Skeletal muscle cell (primary cell): ENCODE measurements at places on chromosomes 11 and 22.

DNA sequence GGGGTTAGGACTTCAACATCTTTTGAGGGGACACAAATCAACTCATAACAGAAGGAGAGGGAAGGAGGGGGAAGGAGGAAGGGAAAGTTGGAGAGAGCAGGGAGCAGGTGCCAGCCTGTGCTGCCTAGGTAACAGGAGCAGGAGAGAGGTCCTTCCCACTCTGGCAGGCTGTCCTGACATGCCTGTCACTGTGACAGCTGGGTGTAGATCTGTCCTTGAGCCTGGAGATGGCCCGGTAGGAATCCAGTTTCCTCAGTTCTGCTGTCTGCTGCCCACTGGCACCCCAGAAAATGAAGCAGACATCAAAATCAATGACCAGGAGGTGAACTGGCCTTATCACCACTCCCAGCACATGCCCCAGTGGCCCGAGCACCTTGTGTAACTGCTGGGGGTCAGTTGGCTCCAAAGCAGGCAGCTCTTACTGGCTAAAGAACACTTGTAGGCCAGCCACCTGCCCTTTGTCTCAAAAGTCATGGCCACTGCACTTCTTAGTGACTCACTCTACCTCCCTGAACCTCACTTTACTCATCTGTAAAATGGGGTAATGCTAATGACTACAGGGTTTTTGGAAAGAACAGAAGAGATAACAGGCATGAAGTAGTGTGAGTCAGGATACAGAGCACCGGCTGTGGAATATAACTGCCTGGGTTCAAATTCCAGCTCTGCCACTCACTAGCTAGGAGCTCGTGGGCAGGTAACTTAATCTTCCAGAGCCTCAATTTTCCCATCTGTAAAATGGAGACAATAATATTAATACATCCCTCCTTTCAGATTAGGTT is 8.0 kb upstream of the TSPAN18 start:
- DNase-seq, result no peak

DNA sequence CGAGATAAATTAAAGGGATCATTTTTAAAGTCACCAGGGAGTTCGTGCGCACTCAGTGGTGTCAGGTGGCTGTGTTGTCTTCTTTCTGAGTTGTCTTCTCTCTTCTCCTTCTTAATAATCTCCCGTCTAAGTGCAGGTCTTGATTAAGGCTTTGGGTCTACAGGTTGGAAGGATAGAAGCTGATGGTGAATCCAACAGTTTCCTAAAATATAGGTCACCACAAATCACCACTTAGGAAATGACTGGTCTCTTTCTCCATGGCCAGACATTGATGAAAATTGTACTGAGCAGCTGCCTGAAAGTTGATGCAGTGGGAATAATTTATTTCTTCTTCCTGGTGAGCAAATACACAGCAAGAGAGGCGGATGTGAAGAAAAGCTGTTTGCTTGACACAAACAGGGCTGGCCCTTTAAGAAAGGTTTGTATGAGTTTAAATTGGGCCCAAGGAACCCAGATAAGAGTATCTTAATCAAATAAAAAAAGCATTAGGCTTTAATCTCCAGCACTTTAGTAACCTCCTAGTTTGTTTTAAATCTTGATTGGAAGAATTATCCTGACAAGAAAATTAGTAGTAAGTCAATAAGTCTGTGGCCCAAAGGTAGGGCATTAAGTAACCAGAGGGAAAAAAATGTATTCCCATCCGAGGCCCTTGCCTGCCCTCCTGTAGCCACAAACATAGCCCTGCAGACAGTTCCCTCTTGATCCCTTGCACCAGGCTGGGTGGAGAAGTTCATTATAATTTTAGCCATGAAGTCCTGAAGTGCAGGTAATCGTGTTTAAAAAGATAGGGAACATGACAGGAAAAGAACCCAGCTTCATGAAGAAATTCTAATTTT is 245.8 kb downstream of the KIRREL3 start:
- DNase-seq, result no peak

DNA sequence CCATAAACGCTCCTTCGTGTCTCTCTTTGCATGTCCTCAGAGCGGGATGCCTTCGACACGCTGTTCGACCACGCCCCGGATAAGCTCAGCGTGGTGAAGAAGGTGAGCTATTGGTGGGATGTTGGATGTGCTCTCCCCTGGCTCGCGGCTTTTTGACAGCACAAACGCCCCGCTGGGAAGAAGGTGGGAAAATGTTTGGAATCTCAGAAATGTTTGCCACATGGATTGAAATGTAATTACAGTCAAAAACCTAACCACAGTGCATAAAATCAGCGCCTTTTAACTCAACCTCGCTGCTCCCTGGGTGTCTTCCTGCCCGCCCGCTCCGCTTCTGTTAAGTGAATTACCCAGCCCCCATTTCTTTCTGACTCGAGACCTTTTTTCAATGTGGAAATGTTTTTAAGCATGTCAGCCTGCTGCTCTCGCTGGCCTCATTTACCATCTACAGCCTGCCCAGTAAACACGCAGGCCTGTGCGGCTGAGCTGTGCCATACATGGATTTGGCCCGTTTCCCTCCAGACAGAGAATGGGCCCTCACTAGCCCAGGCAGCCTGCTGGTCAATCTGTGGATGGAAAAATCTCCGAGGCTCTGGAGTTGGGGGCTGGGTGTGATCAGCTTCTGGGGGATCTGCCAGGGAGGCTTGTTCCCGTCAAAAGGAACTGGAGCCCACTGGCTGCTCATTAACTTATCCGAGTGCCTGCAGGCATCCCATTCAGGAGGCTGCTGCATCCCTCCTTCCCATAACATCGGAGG is 32.7 kb upstream of the PARVG start:
- no peak for DNase-seq

GRCh38 chr11:19811380-19811779 is 98.7 kb downstream of the NAV2 start:
- no peak for DNase-seq

- no peak for DNase-seq
These were observed 1.2 kb upstream of the MIOX start for GRCh38 chr22:50485221-50486131.

DNA sequence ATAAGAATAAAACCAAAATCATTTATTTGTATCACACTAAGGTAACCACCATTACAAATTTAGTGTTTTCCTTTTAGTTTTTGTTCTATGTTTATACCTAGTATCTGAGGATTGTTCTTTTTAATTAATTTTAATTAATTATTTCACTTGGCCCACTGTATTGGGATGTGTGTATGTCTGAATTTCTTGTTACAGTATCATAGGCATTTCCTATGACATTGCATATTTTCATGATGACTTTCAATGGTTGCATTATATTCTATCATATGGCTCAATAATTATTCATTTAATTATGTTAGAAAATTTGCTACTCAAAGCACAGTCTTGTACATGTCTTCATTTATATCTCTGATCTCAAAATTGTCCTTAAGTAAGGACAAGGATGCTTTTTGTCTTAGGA is 41.0 kb downstream of the C11orf71 start:
- DNase-seq, result no peak

GRCh38 chr11:75775056-75775455 is 6.5 kb downstream of the DGAT2 start:
- DNase-seq, result no peak

- DNase-seq, result no peak
These were observed 11.2 kb downstream of the EIF4G2 start for GRCh38 chr11:10797531-10797930.

GRCh38 chr22:32329202-32329645 is 28.4 kb upstream of the RFPL3 start:
- DNase-seq, result no peak

DNA sequence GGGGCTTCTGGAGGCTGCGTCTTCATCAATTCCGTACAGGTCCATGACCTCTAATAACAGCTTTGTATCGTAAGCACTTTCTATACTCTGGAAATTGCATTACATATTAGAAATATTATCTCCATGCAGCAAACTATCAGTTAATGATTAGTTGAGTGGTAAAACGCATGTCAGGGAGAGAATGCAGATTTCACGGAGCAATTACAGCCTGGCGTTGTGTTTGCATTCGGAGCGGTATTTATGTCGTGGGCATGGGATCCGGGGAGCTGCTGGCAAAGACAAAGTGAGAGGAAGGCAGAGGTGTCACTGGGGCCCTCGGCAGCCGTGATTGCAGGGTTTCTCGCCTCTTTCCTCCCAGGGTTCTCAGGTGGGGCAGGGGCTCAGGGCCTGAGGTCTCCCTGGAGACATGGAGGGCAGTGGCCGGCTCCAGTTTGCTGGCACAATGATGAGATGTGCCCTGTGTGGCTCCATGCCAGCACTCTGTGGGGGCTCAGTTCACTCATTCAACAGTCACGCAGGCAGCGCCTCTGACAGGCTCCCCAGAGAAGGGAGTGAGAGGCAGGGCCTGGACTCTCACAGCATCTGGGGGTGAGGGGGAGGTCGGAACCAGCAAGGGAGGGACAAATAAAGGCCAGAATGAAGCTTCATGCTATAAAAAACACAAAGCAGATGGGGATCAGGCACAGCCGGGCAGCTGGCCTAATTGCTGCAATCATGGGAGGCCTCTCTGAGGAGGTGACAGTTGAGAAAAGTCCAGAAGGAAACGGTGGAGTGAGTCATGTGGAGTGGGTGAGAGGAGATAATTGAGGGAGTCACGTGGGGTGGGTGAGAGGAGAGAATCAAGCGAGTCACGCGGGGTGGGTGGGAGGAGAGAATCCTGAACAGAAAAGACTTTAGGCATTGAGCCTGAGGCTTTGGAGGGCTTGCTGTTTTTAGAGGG is 1002.7 kb downstream of the BRD1 start:
- no peak for DNase-seq

DNA sequence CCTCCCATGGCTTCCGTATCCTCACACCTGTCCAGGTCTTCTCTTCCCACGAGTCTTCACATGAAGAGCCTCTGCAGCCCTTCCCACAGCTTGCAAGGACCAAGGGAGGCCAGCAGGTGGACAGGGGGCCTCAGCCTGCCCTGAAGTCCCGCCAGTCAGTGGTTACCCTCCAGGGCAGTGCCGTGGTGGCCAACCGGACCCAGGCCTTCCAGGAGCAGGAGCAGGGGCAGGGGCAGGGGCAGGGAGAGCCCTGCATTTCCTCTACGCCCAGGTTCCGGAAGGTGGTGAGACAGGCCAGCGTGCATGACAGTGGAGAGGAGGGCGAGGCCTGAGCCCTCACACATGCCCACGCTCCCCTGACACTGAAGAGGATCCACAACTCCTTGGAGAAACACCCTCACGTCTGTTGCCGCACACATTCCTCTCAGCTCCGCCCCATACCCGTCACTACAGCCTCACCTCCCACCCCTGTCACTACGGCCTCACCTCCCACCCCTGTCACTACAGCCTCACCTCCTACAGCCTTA is 8.3 kb downstream of the SSH3 start:
- no peak for DNase-seq

- no peak for DNase-seq
These were observed 100.8 kb downstream of the FAT3 start for GRCh38 chr11:92325416-92325815.

DNA sequence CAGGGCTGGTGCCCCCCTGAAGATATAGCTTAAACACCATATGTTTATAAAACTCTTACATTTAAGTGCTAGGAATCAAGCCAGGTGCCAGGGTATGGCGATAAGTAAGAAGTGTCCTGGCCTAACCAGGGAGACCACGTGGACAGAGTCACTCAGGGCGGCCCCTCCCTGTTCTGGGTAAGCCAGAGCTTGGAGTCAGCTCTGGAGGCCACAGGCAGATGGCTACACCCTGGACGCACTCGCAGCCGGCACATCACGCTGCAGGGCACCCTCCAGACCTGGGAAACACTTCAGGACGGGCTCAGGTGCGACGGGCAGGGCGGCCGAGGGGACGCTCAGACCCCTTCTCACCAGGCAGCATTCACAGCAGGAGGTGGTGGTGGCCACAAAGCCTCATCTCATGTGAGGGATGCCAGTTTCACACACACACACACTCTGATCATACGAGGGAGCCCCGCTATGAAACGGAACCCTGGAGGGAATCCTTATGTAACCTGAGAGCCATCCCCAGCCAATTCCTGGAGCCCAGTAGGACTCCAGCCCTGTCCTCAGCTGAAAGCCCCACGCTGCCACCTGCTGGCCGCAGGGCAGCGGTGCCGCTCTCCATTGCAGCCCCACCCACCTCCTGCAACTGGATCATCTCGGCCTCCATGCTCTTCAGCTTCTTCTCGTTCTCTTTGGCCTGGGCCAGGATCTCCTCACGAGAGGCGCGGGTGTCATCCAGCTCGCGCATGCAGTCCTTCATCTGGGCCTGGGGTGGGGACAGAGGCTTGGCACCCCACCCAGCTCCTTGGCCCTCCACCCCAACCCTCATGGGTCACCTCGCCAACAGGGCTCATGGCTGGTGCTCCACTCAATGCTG is 33.4 kb downstream of the APOL1 start:
- DNase-seq, result peak; percentile 36

DNA sequence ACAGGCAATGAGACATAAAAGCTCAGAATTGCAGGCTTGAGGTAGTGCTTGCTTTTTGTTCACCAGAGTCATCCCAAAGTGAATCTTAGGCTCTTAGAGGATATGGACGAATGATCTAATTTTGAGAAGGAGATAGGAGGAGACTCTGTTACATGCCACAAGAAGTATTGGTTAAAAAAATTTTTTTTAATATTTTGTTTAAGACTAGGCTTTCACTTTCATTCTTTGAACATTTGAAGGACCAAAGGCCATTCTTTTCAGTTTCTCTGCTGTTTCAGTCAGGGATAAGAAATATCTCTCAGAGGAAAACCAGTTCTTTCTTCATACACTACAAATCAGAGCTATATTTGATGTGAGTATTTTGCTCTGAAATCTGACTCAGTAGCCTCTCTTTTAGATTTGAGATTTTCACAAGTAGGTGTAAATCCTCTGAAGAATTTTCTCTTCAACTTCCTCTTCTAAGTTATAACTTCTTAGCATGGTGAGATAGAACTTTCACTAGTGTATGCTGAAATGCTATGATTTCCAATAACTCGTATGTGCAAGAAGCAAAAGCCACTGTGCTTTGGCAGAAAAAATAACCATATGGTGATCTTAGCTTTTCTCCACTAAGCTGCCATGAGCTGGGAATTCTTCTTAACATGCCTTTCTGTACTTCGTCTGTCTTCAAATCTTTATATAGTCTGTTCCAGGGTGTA is 24.1 kb upstream of the FAM181B start:
- no peak for DNase-seq

DNA sequence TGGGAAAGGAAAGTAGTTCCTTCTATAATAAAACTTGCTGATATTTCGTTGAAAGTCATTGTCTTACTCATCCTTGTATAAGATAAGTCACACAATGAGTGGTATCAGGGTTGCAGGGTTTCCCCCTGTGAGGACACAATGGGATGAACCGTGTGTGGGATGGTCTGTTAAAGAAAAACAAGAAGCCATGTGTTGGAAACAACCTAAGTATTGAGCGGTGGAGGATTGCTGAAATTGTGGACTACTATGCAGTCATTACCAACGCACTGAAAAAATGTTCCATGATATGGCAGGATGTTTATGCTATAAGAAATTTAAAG is 28.6 kb downstream of the PTPRJ start:
- no peak for DNase-seq

- DNase-seq, result no peak
These were observed 12.8 kb downstream of the ATM start for GRCh38 chr11:108235633-108236032.

DNA sequence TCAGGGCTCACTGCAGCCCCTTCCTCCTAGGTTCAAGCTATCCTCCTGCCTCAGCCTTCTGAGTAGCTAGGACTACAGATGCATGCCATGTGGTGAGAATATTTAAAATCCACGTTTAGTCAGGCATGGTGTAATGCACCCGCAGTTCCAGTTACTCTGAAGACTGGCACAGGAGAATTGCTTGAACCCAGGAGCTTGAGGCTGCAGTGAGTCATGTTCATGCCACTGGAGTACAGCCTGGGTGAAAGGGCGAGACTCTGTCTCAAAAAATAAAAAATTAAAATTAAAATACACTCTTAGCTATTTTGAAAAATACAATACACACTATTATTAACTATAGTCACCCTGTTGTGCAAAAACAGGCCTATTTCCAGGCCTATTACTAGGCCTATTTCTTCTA is 38.4 kb downstream of the NOX4 start:
- DNase-seq, result no peak

- DNase-seq, result no peak
These were observed 12.1 kb downstream of the SSH3 start for GRCh38 chr11:67315325-67315909.
